ENCODE measurements at places on chromosomes 4 and X.

GRCh38 chr4:72442715-72443114, 126.3 kb downstream of the ADAMTS3 start:
- DNase-seq: no peak

- no peak for DNase-seq
These were observed 24.7 kb downstream of the ETNPPL start for GRCh38 chr4:108738003-108738706.

DNA sequence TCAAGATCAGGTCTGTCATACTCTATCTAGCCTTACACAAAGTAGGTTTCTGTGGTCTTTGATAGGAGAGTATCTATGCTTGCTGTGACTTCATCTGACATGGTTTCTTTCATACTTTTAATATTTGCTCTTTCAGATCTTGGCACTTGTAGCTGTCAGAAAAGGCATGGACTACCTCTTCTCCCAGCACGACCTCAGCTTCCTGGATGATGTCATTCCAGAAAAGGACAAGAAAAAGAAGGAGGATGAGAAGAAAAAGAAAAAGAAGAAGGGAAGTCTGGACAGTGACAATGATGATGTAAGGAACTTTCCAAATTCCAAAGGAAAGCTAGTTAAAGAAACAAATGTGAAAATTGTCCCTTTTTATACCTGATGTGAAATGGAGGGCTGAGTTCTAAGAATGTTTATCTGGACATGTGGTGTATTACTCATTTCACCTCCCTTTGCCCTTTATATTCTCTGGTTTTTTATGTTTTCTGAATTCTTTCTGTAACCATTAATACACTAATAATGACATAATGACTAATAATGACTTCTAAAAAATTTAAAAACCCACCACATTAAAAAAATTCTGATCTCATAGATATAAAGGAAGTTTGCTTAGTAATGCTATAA, 221.2 kb downstream of the SLC4A4 start:
- DNase-seq: no peak

- DNase-seq: peak; percentile 17
These were observed 56.3 kb downstream of the ZAR1 start for GRCh38 chr4:48546336-48546735.

- no peak for DNase-seq
These were observed 5.4 kb downstream of the CTBP1 start for GRCh38 chr4:1243451-1244080.

DNA sequence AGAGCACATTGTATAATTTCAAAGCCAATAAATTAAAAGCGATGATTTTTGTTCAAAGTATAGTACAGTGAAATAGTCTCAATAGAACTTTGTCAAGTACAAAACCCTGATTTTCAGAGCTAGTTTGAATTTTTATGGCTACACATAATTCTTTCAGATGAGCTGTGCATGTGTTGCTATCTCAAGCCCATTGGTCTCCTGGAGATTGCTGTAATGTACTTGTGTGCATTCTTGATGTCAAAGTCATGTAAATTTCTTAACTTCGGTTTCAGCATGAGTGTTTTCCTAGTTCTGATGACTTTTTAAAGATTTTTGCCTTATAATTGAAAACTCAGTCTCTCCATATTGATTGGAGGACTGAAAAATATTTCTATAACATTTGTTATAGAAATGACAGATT, 200.8 kb downstream of the CEP135 start:
- no peak for DNase-seq

DNA sequence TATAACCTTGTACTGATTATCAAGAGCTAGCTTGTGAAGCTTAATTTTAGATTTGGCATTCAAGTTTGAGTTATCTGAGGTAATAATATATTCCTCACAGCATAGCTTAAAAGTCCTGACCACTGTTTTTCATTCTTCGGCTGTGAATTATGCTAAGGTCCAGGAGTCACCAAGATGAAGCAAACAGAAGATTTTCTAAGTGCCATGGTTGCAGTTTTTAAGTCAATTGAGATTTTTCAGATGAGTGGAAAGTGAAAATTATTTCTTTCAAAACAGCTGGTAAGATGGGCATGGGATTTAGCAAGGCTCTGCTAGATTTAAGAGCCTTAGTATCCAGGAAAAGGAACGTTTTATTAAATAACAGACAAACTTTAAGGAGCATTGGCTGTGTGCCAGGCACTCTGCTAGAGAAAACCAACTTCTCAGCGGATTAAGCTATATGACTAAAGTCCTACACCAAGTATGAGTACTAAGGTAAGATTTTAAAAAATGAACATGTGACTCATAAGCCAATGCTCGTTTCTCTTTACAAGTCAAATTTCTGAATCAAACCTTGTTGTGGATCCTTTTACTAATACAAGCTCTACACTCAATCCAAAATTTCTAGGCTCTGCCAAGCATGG, 149.9 kb upstream of the IL15 start:
- no peak for DNase-seq

- DNase-seq: no peak
These were observed 11.6 kb upstream of the MND1 start for GRCh38 chr4:153332936-153333335.

GRCh38 chr4:14070289-14070880, 442.9 kb upstream of the BOD1L1 start:
- DNase-seq: no peak

GRCh38 chr4:27791640-27792039, 931.0 kb downstream of the STIM2 start:
- no peak for DNase-seq

GRCh38 chrX:38992441-38993096, 191.3 kb downstream of the MID1IP1 start:
- DNase-seq: no peak

- DNase-seq: no peak
These were observed 73.1 kb downstream of the METTL14 start for GRCh38 chr4:118758293-118758692.

GRCh38 chr4:138790706-138791340, 224.8 kb upstream of the NOCT start:
- no peak for DNase-seq

GRCh38 chrX:65034292-65034667, 58.0 kb upstream of the ZC4H2 start:
- DNase-seq: no peak

GRCh38 chr4:6362896-6363295, 93.2 kb downstream of the WFS1 start:
- DNase-seq: no peak

GRCh38 chrX:68369559-68369958, 63.7 kb downstream of the OPHN1 start:
- no peak for DNase-seq

- no peak for DNase-seq
These were observed 26.7 kb upstream of the C1QTNF7 start for GRCh38 chr4:15400981-15401671.

- DNase-seq: no peak
These were observed 60.1 kb downstream of the RFC1 start for GRCh38 chr4:39305912-39306677.

DNA sequence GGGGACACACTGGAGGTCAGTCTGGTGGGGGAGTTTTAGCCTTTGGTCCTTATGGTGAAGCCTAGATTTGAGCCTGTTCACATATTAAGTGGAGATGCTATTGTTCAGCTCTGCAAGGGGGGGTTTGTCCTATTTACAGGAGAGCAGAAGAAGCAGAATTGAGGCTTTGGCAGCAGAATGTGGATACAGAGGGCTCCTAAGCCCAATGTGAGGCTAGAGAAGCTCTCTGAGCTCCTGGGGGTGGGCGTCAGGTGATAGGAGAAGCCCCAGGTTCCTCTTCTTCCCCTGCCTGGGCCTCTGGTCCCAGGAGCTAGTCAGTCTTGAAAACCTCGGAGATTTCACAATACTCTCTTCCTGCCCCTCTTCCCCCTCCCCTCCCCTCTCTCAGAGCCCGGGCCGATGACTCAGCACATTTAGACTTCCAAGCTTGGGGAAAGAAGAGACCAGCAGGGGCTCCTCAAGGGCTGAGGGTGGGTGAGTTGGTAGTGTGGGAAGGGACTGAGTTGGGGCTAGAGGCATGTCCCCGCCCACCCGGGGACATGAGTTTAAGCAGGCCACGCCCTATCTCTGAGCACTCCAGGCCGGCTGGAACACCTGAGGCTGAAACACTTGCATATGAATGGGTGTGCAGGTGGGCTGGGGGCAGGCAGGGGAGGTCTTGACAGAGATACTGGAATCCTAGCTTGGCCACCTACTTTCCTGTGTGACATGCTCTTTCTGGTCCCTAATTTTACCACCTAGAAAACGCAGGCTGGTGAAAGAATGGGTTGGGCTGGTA, 3.4 kb downstream of the TFE3 start:
- DNase-seq: peak; percentile 8

DNA sequence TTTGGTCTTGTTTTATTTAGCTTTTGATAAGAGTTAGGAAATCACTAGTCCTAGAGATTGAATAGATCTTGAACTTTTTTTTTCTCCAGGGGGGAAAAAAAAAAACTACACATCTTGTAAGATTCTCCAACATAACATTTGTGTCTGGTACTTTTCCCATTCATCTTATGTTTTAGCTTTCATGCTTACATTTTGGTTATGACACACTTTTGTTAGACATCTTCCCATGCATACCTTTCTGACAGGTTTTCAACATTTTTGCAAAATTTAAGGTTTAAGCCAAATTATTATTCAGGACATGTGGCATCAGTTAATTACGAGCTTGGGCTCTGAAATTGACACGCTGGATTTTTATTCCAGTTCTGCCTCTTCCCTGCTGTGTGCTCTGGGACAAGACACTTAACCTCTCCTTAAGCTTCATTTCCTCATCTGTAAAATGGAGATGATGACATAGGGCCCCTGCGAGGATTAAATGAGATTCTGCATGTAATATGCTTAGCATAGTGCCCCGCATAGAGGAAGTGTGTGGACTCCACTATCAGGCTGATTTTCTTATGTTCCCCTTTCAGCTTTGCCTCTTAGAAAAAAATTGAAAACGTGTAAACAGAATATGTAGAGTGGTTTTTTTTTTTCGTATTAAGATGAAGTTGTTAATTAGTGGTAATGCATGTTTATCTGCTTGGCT, 5.3 kb downstream of the KIT start:
- DNase-seq: no peak

- no peak for DNase-seq
These were observed 350.9 kb downstream of the MID1IP1 start for GRCh38 chrX:39152106-39152649.

- DNase-seq: no peak
These were observed 23.1 kb downstream of the SEL1L3 start for GRCh38 chr4:25839687-25840086.

GRCh38 chr4:17109126-17109525, 210.7 kb upstream of the LDB2 start:
- DNase-seq: no peak

- DNase-seq: no peak
These were observed 33.3 kb upstream of the VCX2 start for GRCh38 chrX:8204169-8204935.

DNA sequence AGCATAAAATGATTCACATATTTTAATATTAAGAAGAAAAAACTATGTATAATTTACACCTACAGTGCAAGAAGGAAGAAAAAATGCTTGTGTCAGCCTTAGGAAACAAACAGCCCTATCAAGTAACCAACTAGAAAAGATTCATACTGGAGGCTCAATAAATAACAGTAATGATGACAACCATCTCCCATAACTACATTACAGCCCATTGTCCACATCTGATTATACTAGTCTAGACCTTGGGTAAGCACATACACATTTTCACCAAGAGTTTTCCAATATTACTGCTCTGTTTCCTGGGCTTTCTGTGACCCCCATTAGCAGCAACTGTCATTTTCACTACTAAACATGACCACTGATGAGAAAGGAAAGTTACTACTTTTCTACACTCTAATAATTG, 169.7 kb downstream of the MAB21L2 start:
- DNase-seq: no peak
